ENCODE measurements at places on chromosomes 12 and 14. TPM values are rescaled to one million over a fixed set of nuclear protein-coding genes. Genes with fewer than 3 reads are reported as not detected.

Gene TTC6
- 21.3 TPM for total RNA-seq

Gene TCL1B
- total RNA-seq = not detected

Gene ANKRD33
- total RNA-seq = not detected

Gene ACVRL1
- total RNA-seq = 46.8 TPM

Gene FIGNL2
- 0.91 TPM for total RNA-seq

Gene TBC1D30
- 24.2 TPM for total RNA-seq

Gene DHH
- 0.70 TPM for total RNA-seq

Gene APAF1
- 19.2 TPM for total RNA-seq

Gene TAS2R14
- total RNA-seq = 8.0 TPM

GRCh38 chr12:101305794-101306193, 25.9 kb downstream of the UTP20 start:
- DNase-seq = no peak

- DNase-seq = no peak
Observed at GRCh38 chr14:100592972-100593371, 5.8 kb upstream of the BEGAIN start.

DNA sequence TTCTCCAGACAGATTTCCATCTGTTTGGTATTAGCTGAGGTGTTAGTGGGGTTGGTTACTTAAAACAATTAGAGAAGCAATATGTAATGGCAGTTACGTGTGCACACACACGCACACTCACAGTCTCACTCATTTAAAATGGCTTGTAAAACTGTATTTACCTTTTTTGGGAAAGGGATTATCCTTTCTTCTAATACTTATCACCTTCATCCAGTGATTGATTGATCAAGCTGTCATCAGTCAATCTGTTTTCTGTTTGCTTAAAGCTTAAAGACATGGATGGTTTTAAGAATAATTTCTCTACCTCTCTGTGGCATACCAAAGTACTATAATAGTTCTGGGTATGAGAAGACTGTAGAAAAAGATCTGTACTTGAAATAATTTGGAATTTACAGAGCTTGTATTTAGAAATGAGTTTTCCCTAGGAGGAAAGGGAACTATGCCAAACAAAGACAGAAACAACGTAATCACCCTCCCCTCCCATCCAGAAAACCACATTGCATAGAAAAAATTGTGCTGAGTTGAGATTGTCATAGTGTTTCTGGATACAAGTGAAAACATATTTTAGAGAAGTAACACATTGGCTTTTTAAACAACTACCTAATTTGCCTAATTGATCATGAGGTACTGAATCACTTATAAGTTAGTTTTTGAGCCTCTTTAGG, 455.8 kb downstream of the PCNX1 start:
- DNase-seq = no peak

GRCh38 chr12:100266585-100266834, 369 bp downstream of the DEPDC4 start:
- peak; percentile 95 for DNase-seq

DNA sequence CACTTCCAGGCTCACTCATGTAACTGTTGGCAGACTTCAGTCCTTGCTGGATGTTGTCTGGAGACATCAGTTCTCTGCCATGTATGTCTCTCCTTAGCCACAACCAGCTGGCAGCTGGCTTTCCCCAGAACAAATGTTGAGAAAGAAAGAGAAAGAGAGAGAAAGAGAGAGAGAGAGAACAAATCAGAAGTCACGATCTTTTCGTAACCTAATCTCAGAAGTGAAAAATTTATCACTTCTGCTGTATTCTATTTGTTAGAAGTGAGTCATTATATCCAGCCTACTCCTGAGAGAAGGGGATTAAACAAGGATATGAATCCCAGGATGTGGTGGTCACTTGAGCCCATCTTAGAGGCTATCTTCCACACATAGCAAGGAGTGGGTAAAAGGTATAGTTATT, 101.2 kb downstream of the BTG1 start:
- no peak for DNase-seq

DNA sequence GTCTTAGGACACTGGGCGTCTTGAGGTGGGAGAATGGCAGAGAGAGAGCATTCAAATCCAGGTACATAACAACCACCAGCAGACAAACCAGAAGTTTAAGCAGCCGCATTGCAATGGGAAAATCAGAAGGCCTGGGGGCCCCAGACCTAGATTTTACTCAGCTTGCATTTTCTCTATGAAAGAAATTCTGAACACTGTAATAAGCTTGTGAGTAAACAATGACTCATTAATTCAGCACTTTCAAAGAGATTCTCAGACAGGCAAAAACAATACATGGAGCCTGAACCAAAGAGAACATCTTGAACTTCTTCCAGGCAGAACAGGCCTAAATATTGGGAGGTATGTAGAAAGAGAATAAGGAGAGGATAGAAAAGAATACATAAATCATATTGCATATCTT, 69.8 kb upstream of the IFNG-AS1 start:
- DNase-seq = no peak

GRCh38 chr12:116727891-116728290, 10.0 kb downstream of the SPRING1 start:
- DNase-seq = no peak

GRCh38 chr12:102050660-102051430, 10.9 kb downstream of the WASHC3 start:
- no peak for DNase-seq

DNA sequence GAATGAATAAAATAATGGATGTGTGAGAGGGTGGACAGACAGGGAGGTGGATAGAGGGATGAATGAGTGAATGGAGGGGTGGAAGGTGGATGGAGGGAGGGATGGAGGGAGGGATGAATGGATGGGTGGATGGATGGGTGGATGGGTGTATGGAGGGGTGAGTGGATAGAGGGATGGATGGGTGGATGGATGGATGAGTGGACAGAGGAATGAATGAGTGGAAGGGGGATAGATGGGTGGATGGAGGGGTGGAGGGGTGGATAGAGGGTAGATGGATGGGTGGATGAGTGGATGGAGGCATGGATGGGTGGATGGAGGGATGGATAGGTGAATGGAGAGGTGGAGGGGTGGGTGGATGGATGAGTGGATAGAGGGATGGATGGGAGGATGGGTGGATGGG, 47.9 kb upstream of the NOS1 start:
- no peak for DNase-seq

DNA sequence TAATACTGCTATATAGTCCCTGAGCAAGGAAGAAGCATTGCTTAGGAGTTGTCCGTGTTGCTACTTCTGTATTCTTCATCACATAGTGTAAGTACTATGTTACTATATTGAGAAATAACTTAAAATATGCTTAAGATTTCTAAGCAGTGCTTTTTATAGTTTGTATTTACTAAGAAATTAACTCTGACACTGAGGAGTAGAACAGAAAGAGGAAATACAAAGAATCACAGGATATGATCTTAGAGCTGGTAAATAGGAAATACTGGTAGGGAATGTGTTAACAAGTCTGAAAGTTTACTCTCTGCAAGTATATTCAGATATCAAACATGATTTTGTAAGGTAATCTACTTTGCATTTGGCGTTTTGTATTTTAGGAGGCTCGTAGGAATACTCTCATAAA, 15.5 kb downstream of the XPOT start:
- DNase-seq = no peak

DNA sequence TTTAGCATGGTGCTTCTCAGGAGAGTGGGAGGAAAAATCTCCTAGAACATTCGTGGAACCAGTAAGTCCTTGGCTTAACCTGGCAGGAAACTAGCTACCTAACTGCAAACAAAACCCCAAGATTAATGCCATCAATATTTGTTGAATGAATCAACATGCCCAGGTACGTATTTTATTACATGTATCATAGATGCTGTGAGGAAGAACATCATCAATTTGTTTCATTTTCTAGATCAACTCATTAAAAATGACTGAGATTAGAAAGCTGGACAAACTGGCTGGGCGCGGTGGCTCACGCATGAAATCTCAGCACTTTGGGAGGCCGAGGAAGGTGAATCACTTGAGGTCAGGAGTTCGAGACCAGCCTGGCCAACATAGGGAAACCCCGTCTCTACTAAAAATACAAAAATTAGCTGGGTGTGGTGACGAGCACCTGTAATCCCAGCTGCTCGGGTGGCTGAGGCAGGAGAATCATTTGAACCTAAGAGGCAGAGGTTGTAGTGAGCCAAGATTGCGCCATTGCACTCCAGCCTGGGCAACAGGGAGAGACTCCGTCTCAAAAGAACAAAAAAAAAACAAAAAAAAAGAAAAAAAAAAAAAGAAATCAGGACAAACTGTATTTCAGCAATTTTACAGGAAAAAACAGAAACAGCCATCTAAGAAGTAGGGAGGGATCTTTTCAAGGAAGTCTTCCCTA, 88.7 kb downstream of the NTN4 start:
- DNase-seq = no peak

GRCh38 chr12:93960521-93960920, 187.9 kb upstream of the PLXNC1 start:
- no peak for DNase-seq

- no peak for DNase-seq
Observed at GRCh38 chr12:98763656-98764055, 118.6 kb downstream of the APAF1 start.

DNA sequence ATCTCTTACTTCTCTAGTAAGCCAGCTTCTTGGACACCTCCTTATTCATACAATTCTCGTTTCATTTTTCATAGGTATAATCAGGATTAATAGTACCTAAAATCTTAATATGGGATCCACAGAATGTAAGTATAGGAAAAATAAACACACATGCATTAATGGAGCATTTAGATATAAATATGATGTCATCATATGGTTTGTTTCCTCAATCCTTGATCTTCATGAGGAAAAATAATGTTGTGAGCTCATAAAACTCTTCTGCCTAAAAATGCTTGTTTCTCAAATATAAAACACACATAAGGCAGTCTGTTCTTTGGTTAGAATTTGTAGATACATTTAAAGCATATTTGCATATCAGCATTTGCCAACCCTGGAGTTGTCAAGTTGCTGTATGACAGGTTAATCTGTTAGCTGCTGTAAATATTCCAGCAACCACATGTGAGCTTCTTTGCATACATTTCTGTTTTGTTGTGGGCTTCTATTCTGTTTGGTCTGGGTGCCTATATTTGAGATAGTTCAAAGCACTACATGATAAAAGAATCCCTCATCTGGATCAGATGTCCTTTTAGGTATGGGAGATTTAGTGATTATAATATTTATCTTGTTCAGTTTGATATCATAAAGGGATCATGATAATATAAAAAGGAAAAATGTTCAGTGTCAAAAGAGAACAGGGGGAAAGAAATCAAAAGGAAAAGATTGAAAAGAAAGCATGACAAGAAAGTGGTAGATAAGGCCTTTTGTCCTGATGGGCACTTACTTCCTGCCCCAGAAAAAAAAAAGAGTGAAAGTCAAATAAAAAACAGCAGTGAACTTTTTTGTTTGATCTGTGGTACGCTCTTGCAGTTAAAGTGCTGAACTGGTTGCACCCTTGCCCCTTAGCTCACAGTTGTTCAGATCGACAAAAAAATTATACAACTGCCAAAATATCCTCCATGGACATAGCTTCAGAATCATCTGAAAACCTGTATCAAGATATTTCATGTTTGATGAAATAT, 68.6 kb downstream of the ACSS3 start:
- no peak for DNase-seq

- DNase-seq = peak; percentile 58
Observed at GRCh38 chr14:96177766-96178375, 26.8 kb upstream of the BDKRB2 start.

DNA sequence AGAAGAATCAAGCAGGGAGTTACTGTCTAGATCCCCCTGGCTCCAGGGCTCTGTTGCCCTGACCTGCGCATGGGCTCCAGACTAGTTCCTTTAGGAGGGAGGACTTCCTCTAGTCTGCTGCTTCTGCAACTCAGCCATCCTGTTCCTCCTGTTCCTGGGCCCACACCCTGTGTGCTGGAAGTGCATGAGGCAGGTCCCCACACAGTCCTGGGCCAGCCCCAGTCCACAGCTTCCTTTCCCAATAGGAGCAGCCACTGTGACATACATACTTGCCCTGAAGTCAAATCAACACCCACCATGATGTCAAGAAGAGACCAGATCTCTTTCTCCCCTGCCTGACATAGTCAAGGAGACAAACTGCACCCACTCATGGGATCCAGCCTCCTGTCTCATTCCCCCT, 1.3 kb downstream of the SDR9C7 start:
- peak; percentile 83 for DNase-seq

GRCh38 chr12:1833596-1834028, 13.2 kb downstream of the LRTM2 start:
- DNase-seq = no peak

- no peak for DNase-seq
Observed at GRCh38 chr14:56268039-56268438, 149.8 kb downstream of the PELI2 start.
